Myometrial cell (primary cell): ENCODE measurements at places on chromosomes 1 and 21. TPM values are rescaled to one million over a fixed set of nuclear protein-coding genes. Genes with fewer than 3 reads are reported as not detected.

Gene ADGRL4
- total RNA-seq: 0.86 and 1.1 TPM in 2 replicates

Gene GNG4
- 0.86 and 7.6 TPM in 2 replicates for total RNA-seq

Gene SYNJ1
- total RNA-seq: 1.4 and 3.9 TPM in 2 replicates

Gene TIE1
- total RNA-seq: 4.6 and 9.9 TPM in 2 replicates

Gene RORC
- total RNA-seq: not detected in 2 replicates

Gene NDUFV3
- total RNA-seq: 51.7 and 53.3 TPM in 2 replicates

Gene OR2L2
- not detected in 2 replicates for total RNA-seq

Gene CHI3L2
- 0.53 TPM in 1 of 2 replicates, not detected in the other for total RNA-seq

Gene HRNR
- total RNA-seq: not detected in 2 replicates

Gene ORC1
- total RNA-seq: 5.8 and 6.2 TPM in 2 replicates

Gene CORT
- total RNA-seq: not detected in 2 replicates

Gene KLHDC7A
- total RNA-seq: not detected in 2 replicates

Gene AGPAT3
- 49.8 and 57.7 TPM in 2 replicates for total RNA-seq

Gene SELL
- not detected in 2 replicates for total RNA-seq

Gene LRRIQ3
- 0.89 and 1.7 TPM in 2 replicates for total RNA-seq

Gene LMOD1
- 9.8 and 11.2 TPM in 2 replicates for total RNA-seq

Gene RBM11
- not detected in 2 replicates for total RNA-seq

Gene CNR2
- not detected in 2 replicates for total RNA-seq

Gene MSH4
- not detected in 2 replicates for total RNA-seq

Gene AK5
- 17.0 and 43.4 TPM in 2 replicates for total RNA-seq

Gene NR1I3
- total RNA-seq: not detected in 2 replicates

Gene KIAA0040
- under 0.01 TPM in 1 of 2 replicates, not detected in the other for total RNA-seq

Gene SMPDL3B
- not detected in 2 replicates for total RNA-seq

Gene CAPN2
- total RNA-seq: 226 and 244 TPM in 2 replicates

Gene S100A14
- total RNA-seq: not detected in 2 replicates

Gene FAM72C
- 2.5 and 3.5 TPM in 2 replicates for total RNA-seq

Gene PRAMEF9
- not detected in 2 replicates for total RNA-seq

Gene CYP4A22
- total RNA-seq: not detected in 2 replicates

Gene SPRR3
- not detected in 2 replicates for total RNA-seq

Gene RCC2
- total RNA-seq: 27.1 and 29.1 TPM in 2 replicates

Gene PLCH2
- total RNA-seq: not detected in 2 replicates

Gene RGS16
- not detected in 2 replicates for total RNA-seq

Gene SCMH1
- total RNA-seq: 24.8 and 28.2 TPM in 2 replicates

Gene FCRL6
- not detected in 2 replicates for total RNA-seq

Gene GBP4
- 0.58 and 1.4 TPM in 2 replicates for total RNA-seq

Gene TEX38
- total RNA-seq: not detected in 2 replicates
